ENCODE measurements at places on chromosomes 3 and 15.
A peak's percentile ranks its signal among the peaks of the same experiment; 100 is the strongest.

- no peak overlapping the region for H3K27ac ChIP-seq
- H3K4me3 ChIP-seq = no peak overlapping the region
- no peak for ATAC-seq
Observed at GRCh38 chr3:145294572-145294971, 866.4 kb downstream of the PLOD2 start.

GRCh38 chr3:30608598-30608947 is 2.2 kb downstream of the TGFBR2 start:
- H3K4me1 ChIP-seq = peaks cover 76% of the 10 kb centered on the region
- H3K27me3 ChIP-seq = no peaks in the 10 kb centered on the region
- peaks cover 25% of the 10 kb centered on the region for H3K36me3 ChIP-seq
- peak overlapping the region; percentile 97 for H3K4me3 ChIP-seq

- ATAC-seq = peak; percentile 27
- peak overlapping the region; percentile 50 for H3K27ac ChIP-seq
- peaks cover 12% of the 10 kb centered on the region for H3K36me3 ChIP-seq
- H3K4me1 ChIP-seq = peaks cover 36% of the 10 kb centered on the region
Observed at GRCh38 chr15:78055919-78056713, 21.4 kb downstream of the TBC1D2B start.

DNA sequence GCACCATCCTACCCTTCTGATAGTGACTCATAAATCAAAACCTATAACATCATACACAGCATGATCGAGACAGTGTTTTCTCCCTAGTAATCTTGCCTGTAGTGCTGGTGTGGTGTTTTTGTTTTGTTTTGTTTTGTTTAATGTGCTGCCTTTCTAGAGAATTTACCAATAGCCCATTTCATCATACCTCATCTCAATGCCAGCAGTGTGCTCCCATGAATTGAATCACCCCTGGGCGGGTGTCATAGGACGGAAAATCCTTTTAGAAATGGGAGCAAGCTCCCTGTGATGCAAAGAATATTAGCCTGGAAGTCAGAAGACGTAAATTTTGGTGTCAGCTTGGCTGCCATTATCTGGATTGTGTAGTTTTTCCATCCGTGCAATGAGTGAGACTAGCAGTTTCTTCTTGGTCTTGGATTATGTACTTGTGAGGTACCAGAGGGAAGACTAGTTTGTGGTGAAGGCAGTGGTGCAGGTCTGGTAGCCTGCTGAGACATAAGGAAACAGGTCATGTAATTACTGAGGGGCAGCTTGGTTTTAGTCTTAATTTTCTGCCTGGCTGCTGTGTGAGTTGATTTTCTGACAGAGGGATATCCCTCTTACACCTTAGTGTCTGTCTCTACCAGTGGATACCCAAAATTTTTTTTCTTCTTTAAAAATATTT is 29.9 kb downstream of the IGSF10 start:
- ATAC-seq = peak; percentile 29
- H3K4me1 ChIP-seq = peaks cover 13% of the 10 kb centered on the region
- H3K27ac ChIP-seq = no peak overlapping the region
- no peaks in the 10 kb centered on the region for H3K36me3 ChIP-seq

Data from stimulated activated memory B cell treated with anti-CD40 and anti-IgM and Interleukin-4, amounts not matched to agents 10 μg/mL and 1 μg/mL and 100 μg/mL, for 72 hours (primary cell).